ENCODE measurements at places on chromosomes 6 and 20. TPM values are rescaled to one million over a fixed set of nuclear protein-coding genes. Genes with fewer than 3 reads are reported as not detected.

DNA sequence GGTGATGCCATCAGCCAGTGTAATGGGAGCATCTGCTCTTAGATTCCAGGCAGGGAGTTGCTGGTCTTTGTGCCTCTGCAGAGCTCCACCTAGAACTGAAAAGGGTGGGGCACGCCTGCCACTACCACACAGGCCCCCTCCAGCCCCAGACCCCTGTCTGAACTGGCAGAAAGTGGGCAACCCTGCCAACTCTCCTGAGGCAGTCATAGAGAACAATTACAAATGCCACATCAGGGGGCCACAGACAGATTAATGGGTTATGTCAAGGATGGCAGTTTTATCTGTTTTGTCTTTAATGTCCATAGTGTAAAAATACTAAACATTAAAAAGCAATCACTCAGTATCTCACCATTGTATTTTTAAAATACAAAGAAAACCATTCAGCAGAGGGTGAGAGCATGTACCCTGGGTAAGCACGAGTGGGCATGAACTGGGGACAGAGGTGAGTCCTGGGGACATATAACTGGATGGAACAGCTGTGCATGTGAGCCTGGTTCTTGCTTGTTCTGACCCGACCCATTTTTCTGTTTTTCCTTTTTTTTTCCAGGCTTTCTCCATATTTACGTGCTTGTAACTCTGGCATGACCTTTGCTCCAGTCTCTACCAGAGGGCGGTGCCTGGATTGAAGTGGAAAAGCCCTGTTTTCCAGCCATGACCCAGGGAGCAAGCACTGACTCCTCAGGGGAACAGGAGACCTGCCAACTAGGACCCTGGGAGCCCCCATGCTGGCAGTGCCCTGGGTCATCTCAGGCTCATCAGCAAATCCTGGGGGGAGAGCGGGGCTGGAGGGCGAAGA, 8.2 kb downstream of the TRAF3IP2 start:
- H3K36me3 ChIP-seq: no peaks in the 10 kb centered on the region
- H3K4me3 ChIP-seq: no peak overlapping the region
- no peaks in the 10 kb centered on the region for H3K27me3 ChIP-seq

DNA sequence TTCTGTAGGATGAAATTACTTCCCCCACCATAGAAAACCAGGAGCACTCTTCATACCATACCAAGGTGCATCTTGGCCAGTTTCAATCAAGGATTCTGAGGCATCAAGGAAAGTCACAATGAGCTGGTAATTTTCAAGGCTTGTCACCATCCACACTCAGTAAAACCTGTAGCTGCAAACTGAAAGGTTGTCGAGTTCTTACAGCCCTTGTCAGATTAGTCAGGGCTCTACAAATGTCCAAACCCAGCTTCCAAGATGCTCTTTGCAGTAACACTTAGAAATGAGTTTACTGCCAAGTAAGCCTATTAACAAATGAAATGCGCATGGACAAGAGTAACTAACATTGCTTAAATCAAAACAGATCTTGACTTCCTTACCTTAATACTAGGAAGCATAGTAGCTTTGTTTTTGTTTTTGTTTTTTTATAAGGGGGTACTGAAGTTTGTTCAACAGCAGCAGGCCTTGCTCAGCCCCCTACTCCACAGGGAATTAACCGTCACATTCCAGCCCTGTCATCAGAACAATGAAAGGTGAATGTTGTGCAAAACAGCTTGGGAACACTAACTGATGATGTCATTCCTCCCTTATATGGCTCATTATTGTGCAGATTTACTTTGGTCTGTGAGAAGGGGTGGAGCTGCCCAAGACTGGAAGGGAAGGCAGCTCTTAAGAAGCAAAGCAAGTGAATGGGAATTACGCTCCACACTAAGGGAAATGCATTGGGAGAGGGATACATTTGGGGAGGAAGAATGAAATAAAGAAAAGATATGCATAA, 49.9 kb upstream of the TMEM30A start:
- no peak overlapping the region for H3K4me3 ChIP-seq
- H3K27me3 ChIP-seq: no peaks in the 10 kb centered on the region
- no peak for DNase-seq
- no peaks in the 10 kb centered on the region for H3K4me1 ChIP-seq
- no peaks in the 10 kb centered on the region for H3K36me3 ChIP-seq
- no peak overlapping the region for H3K27ac ChIP-seq

- H3K27ac ChIP-seq: no peak overlapping the region
- peaks cover 3% of the 10 kb centered on the region for H3K4me1 ChIP-seq
- no peak for DNase-seq
- no peak overlapping the region for H3K4me3 ChIP-seq
- no peaks in the 10 kb centered on the region for H3K27me3 ChIP-seq
Measured at GRCh38 chr6:139856562-139856961, 482.1 kb upstream of the CITED2 start.

Gene ANKRD6
- total RNA-seq: 1.6 TPM

GRCh38 chr6:3013486-3013885, 13.8 kb downstream of the NQO2 start:
- H3K4me1 ChIP-seq: no peaks in the 10 kb centered on the region
- H3K27me3 ChIP-seq: no peaks in the 10 kb centered on the region
- no peak overlapping the region for H3K4me3 ChIP-seq
- no peaks in the 10 kb centered on the region for H3K36me3 ChIP-seq
- no peak overlapping the region for H3K27ac ChIP-seq

Gene RSPO3
- 4.4 TPM for total RNA-seq

- DNase-seq: no peak
- no peaks in the 10 kb centered on the region for H3K27me3 ChIP-seq
- no peaks in the 10 kb centered on the region for H3K4me1 ChIP-seq
- no peak overlapping the region for H3K4me3 ChIP-seq
- H3K36me3 ChIP-seq: no peaks in the 10 kb centered on the region
Measured at GRCh38 chr20:54587408-54587807, 112.0 kb downstream of the DOK5 start.

- H3K27ac ChIP-seq: no peak overlapping the region
- DNase-seq: no peak
- H3K4me3 ChIP-seq: no peak overlapping the region
- no peaks in the 10 kb centered on the region for H3K36me3 ChIP-seq
- H3K4me1 ChIP-seq: no peaks in the 10 kb centered on the region
- no peaks in the 10 kb centered on the region for H3K27me3 ChIP-seq
Measured at GRCh38 chr20:16548068-16548672, 25.1 kb downstream of the KIF16B start.

Gene CNKSR3
- 13.1 TPM for total RNA-seq
